ENCODE measurements at places on chromosomes 2 and 18. TPM values are rescaled to one million over a fixed set of nuclear protein-coding genes. Genes with fewer than 3 reads are reported as not detected.

The BOD1L2 gene
- polyA plus RNA-seq, result not detected

The KIF5C gene
- 3.4 TPM for polyA plus RNA-seq

The TANC1 gene
- polyA plus RNA-seq, result 0.64 TPM

The OTOS gene
- polyA plus RNA-seq, result not detected

GRCh38 chr2:241466230-241466629 is 42.2 kb downstream of the STK25 start:
- DNase-seq, result no peak
- H3K27ac ChIP-seq, result no peak overlapping the region
- H3K27me3 ChIP-seq, result no peaks in the 10 kb centered on the region
- no peaks in the 10 kb centered on the region for H3K36me3 ChIP-seq

- peaks cover 66% of the 10 kb centered on the region for H3K36me3 ChIP-seq
- H3K27me3 ChIP-seq, result no peaks in the 10 kb centered on the region
- H3K27ac ChIP-seq, result no peak overlapping the region
- no peak for DNase-seq
- peaks cover 45% of the 10 kb centered on the region for H3K4me1 ChIP-seq
Measured at GRCh38 chr2:201275990-201276389, 15.7 kb downstream of the CASP8 start.
